ENCODE measurements at places on chromosomes 3 and 15.

- DNase-seq, result no peak
Measured at GRCh38 chr3:55790596-55791350, 303.7 kb upstream of the WNT5A start.

- no peak for DNase-seq
Measured at GRCh38 chr3:121985846-121986245, 36.2 kb downstream of the ILDR1 start.

DNA sequence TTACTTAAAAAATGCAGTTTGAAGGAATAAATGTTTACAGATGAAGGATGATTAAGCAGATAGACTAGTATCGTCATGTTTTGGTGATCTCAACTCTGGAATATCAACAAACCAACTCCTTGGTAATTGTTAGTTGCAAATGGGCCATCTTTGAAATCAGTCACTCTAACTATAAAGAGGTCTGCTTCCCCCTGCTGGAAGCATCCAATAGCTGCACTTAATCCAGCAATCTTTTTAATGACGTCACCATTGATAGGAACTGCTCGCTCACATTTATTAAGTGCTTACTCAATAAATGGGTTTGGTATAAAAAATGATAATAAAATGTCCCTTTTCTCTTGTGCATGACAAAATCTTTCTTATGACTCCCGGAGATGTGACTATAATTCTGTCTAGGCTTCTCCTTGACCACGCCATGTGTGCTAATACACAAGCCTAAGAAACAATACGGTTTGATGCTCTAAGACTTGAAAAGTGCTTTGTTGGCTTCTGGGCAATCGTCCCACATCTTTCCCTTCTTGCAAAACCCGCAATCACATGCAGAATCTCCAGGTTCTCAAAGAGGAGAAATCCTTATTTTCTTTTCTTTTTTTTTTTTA, 227.6 kb upstream of the POU1F1 start:
- DNase-seq, result no peak

DNA sequence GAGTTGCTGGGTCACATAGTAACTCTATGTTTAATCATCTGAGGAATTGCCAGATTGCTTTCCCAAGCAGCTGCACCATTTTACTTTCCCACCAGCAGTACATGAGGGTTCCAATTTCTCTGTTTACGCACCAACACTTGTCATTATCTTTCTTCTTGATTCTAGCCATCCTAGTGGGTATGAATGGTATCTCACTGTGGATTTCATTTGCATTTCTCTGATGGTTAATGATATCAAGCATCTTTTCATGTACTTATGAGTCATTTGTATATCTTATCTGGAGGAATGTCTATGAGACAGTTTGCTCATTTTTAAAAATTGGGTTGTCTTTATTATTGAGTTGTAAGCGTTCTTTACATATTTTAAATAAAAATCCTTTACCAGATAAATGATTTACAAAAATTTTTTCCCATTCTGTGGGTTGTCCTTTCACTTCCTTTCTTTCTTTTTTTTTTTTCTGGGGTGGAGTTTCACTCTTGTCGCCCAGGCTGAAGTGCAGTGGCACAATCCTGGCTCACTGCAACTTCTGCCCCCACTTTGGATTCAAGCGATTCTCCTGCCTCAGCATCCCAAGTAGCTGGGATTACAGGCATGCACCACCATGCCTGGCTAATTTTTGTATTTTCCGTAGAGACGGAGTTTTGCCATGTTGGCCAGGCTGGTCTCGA, 8.9 kb upstream of the SGO1 start:
- no peak for DNase-seq

DNA sequence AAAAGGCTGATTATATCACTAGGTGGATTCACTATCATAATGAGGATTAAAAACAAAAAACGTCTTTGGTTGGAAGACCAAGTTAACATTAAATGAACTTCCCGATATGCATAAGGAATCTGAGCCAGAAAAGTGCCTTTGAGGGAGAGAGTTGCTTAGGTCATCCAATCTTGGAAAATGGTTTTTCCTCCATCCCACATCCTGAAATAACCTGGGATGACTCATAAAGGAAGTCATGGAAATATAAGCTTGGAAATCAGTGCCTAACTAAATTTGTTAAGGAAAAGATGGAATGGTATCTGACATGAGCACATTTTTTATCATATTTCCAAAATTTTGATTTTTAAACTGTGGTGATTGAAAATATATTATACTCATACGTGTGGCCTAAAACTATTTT, 66.0 kb downstream of the KBTBD8 start:
- DNase-seq, result no peak

DNA sequence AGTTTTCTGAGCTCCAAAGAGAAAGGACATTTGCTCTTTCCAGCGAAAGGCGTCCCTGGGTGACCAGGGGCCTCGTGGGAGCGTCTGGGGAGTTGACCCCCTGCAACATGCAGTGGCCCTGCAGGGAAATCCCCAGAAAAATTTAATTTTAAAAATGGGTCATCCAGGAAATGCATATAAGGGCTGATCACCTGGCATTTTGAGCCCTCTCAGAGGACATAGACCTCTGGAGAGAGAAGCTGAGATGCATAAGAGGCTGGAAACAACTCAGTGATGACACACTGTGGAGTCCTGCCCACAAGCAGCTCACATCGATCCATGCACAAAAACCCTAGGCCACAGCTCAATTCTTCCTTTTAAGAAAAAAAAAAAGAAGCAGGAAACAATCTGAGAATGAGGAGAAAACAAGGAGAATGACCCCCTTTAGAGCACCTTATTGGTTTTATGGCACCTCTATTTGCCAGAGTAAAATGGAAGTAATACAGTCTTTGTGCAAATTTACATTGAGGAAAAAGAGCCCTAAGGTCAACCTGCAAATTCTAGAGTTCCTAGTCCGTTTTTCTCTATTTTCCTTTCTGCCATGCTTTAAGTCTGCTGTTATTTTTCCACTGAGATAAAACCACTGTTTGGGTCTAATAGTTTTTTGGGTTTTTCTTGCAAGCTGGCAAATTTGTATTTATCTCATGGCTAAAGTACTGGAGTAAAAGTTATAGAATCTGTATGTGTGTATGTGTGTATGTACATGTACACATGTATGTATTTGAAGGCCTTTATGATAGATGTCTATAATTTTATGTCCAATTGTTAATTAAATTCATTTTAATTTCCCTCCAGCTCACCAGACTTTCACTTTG, 6.9 kb upstream of the BDH1 start:
- DNase-seq, result no peak

GRCh38 chr15:95097361-95097760, 866.0 kb downstream of the MCTP2 start:
- DNase-seq, result no peak

- DNase-seq, result no peak
Measured at GRCh38 chr3:185685231-185686035, 99.3 kb downstream of the SENP2 start.

DNA sequence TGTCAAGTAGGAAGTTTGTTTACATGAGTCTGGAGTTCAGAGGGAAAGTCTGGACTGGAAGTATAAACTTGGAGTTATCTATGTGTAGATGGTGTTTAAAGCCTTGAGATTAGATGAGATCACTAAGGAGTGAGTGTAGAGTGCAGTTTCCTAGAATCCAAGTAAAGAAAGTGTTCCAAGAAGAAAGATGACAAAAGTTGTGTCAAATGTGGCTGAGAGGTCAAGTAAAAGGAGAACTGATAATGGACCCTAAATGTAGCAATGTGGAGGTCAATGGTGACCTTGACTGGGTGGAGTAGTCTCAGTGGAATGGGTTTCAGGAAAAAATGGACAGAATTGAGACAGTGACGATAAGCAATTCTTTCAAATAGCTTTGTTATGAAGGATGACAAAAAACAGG, 39.9 kb upstream of the ULK4 start:
- DNase-seq, result no peak

- no peak for DNase-seq
Measured at GRCh38 chr15:39921274-39921638, 1.2 kb upstream of the GPR176 start.

DNA sequence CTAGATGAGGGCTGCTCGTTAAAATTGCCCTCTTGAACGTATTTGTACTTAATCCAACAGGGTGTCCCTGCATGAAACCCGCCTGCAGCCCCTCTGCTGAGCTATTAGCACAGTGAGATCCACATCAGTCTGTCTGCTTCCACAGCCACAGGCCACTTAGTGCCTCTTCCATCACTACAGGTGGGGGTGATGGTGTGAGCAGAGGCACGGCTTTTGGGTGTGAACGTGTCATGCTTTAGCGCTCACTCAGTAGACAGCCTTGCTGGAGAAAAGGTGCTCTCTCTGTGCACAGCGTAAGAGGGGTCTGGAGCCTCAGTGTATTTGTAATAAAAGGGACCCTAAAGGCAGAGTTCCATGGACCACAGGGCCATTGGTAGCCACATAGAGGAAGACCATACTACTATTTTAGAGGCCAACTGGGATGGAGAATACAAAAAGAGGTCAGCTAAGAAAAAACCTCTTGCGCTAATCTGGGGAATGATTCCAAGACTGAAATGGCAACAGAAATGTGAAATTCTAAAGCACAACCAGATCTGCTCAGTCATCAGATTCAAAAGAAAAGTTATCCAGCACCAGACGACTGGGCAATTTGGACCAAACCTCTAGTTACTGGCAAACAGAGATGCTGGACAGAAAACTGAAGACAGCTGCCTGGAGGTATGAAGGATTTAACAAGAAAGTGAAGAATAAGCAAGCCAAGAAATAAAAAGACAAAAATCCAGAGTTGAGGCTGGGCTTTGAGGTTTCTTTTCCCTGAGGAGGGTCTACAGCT, 120.2 kb downstream of the ATP10A start:
- no peak for DNase-seq

- DNase-seq, result no peak
Measured at GRCh38 chr3:29083676-29084075, 197.2 kb upstream of the RBMS3 start.

DNA sequence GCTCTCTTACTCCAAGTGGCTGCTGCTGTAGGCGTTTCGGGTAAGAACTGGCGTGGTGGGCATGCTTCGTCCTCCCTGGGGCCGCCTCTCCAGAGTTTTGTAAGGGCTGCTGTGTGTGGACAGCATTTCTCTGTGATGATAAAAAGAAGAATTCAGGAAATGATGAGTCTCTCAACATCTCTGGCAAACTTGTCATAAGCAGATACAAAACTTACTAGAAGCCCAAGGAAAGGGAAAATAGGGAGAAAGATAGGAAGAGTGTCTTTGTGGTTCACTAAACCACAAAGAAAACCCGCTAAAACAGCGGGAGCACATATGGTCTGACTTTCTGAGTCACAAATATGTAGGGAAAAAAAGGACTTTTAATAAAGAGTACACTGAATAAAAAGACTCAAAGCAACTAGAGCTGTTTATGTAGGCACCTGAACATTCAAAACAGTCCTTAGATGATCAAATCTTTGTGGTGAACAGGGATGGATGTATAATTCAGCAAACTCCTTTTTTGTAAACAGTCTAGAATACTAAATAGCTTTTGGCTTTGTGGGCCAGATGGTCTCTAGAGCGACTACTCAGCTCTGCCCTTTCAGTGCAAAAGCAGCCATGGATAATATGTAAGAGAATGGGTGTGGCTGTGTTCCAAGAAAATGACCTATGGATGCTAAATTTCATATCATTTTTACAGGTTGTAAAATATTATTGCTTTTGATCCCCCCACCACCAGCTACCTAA, 60.4 kb upstream of the LMOD3 start:
- no peak for DNase-seq

- DNase-seq, result no peak
Measured at GRCh38 chr3:141353652-141354495, 14.4 kb upstream of the ZBTB38 start.

- DNase-seq, result no peak
Measured at GRCh38 chr15:78085928-78086327, 6.4 kb upstream of the SH2D7 start.

- DNase-seq, result no peak
Measured at GRCh38 chr15:71463156-71463665, 347.1 kb upstream of the NR2E3 start.

DNA sequence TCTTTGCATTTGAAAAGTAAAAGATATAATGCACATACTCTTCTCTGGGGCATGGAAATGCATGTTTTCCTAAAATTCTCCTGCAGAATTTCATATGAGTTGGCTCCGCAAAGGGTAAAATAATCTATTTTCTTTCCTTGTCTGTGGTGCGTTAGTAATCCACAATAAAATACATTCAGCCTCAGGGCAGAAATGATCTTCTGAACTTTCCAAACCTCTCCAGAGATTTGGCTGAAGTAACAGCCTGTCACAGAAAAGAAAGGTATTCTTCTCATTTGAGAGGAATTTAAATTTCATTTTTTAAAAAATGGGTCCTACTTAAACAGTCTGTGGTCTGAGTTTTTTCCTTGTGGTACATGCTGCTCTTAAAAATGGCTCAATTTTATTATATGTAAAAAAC, 182.7 kb upstream of the DCBLD2 start:
- DNase-seq, result no peak

GRCh38 chr3:89332386-89332785, 225.0 kb downstream of the EPHA3 start:
- DNase-seq, result no peak

GRCh38 chr15:29100486-29101000, 169.1 kb downstream of the NSMCE3 start:
- no peak for DNase-seq

- no peak for DNase-seq
Measured at GRCh38 chr3:150202711-150203110, 205.4 kb upstream of the TSC22D2 start.

- DNase-seq, result no peak
Measured at GRCh38 chr15:80557441-80558234, 137.5 kb upstream of the ABHD17C start.

- no peak for DNase-seq
Measured at GRCh38 chr15:80743189-80743833, 35.9 kb upstream of the CEMIP start.

- DNase-seq, result no peak
Measured at GRCh38 chr3:142210608-142211007, 14.8 kb downstream of the GK5 start.

- DNase-seq, result no peak
Measured at GRCh38 chr3:63673111-63673510, 20.6 kb downstream of the SNTN start.

DNA sequence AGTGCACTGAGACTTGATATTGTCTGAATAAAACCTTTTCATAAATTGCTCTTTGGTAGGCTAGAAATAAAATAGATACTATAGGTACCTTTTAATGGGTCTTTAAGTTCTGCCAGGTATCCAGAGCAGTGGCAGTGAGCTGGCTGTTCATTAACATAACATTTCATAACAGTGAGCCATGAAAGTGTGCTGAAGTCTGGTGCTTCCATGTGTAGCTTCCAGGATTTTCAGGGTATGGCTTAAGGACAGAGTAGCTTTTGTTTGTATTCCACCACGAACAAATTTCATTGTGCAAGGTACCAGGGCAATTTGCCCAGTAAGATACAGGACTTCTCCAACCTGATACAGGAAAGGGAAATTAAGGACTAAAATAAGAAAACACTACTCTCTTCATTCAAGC, 124.7 kb upstream of the NANOGP8 start:
- DNase-seq, result no peak

DNA sequence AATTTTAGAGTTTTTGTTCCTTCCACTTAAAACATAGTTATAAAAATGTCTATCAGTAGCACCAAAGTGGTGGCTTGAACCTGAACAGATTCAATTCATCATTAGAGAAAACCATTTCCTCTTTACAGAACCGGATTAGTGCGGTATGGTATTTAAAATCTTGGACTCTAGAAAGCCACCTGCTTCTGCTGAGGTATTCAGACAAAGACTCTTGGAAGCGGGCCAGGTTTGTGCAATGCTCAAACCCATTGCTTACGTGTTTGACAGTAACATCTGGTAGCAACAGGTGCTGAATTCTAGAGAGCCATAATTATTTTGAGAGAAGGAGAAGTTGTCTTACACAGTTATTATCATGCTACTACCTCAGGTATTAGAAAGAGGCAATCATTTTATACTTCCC, 290.5 kb downstream of the NAALADL2 start:
- DNase-seq, result no peak

- DNase-seq, result no peak
Measured at GRCh38 chr15:96495386-96495785, 164.9 kb downstream of the NR2F2 start.

GRCh38 chr3:110165370-110165743, 828.0 kb upstream of the DPPA4 start:
- no peak for DNase-seq

Measured in stimulated activated CD4-positive, alpha-beta T cell treated with anti-CD3 and anti-CD28 coated beads, Interleukin-12 subunit alpha, Interleukin-12 subunit beta, amount 100 ng/mL, for 48 hours (primary cell).